Stimulated activated CD8-positive, alpha-beta memory T cell treated with anti-CD3 and anti-CD28 coated beads, Interleukin-12 subunit alpha, Interleukin-12 subunit beta, amount 100 ng/mL, for 4 hours (primary cell): ENCODE measurements at places on chromosomes 4 and X.

DNA sequence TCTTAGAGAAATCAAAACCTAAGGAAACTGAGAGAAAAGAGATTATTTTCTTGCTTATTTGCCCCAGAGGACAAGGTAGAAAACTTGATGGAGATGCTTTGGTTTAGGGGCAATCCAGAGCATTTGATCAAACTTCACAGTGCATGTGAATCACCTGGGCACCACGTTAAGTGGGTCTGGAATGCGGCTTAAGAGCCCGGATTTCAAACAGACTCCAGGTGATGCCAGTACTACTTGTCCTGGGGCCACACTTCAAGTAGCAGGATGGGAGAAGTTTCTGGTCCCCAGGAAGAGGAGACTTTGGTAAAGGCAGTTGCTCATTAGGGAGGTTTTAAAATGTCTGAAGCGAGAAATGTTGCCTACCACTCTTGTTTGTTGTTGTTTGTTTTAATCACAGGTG, 51.8 kb downstream of the PHOX2B start:
- DNase-seq = no peak

- DNase-seq = no peak
Observed at GRCh38 chr4:83605744-83606172, 69.8 kb downstream of the GPAT3 start.

GRCh38 chrX:41145920-41146608, 60.8 kb downstream of the USP9X start:
- no peak for DNase-seq

DNA sequence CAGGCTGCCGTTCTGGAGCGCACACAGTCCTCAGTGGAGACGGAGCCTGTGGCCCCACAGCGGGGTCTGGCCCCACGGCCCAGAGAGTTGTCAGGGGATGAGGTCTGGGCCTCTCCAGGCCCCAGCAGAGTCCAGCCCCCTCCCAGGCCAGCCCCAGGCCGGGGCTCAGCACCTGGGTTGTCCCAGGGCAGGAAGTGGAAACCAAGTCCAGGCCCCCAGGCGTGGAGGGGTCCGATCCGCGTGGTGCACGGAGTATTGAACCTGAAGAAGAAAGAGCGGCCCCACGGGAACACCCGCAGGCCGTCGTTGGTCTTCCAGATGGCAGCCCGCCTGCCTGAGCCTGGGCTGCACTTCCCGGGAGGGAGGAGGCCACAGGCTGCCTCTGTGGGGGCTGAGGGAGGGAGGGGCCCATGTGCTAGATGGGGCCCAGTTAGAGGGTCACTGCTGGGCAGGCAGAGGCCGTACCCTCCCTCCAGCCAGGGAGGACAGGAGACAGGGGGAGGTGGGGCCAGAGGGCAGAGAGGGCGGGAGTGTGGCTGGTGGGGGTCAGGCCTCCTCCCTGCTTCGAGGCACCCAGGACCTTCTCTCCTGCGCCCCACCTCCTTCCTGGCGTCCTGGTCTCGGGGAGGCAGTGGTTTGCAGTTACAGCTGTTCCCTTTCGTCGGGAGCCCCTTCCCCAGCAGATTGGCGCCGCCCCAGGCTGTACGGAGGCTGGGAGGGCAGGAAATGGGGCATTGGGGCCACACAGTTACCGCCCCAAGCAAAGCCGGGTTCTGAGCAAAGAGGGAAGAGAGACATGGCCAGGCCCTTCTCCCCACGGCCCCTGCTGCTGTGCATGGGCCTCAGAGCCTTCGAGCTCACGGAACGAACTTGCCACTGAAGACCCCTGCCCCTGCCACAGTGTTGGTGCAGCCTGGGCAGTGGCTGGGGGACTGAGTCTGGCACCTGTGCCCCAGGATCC, 8.1 kb downstream of the HGFAC start:
- DNase-seq = no peak
